ENCODE measurements at places on chromosomes 3 and 15.

- no peak for DNase-seq
Observed at GRCh38 chr3:105907777-105908176, 39.0 kb upstream of the CBLB start.

DNA sequence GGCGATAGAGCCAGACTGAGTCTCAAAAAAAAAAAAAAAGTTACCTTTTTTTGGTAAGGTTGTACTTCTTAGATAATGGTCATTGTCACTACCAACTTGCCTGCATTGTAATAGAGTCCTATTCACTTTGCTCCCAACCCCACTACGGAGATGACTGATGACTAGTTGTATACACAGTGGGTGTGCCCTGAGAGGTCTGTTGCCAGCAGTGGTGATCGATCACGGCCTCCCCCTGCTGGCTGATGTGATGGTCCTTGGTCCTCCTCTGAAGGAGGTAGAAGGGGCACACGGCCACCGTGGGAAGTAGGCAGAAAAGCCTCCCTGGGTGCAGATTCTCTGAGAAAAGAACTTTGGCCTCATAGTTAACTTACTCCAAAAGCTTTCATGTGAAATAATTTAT lies 10.7 kb downstream of the GCNT3 start:
- DNase-seq = no peak

- DNase-seq = no peak
Observed at GRCh38 chr3:132404276-132404675, 13.0 kb upstream of the DNAJC13 start.

DNA sequence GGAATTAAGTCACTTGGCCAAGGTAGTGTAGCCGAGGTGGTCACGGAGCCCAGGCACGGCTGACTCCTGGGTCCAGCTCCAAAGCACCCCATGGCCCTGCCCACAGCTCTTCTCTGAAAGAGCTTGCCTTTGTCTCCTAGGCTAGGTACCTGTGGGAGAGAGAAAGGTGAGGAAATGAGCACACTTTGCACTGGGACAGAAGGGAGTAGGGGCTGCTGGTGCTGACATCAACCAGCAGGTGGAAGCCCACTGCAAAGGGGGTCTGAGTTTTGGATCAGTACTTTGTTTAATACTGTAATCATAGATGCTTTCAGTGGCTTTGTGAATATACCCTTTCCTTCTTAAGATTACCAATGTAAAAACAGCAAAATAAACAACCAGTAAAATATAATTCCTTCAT lies 128.3 kb upstream of the EIF1B start:
- DNase-seq = no peak

DNA sequence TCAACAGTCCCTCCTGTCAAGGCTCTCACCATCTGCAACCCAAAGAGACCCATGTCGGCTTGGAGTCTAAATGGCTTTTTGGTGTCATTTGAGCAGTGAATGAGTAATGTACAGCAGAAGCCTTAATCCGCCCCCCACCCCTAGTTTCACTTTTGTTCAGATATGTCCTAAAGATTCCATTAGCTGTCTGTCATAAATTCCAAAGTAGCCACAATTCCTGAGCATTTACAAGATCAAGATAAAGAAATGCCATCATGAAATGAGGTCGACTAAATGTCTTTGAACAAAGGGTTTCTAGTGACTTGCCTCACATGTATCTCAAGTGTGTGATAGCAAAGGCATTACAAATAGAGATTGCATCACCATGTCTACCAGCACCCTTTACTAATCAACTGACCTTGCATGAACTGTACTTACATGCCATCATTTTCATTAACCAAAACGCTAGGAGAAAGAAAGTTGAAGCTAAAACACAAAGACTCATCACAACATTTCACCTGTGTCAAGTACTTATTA lies 123.8 kb upstream of the PHLDB2 start:
- no peak for DNase-seq

DNA sequence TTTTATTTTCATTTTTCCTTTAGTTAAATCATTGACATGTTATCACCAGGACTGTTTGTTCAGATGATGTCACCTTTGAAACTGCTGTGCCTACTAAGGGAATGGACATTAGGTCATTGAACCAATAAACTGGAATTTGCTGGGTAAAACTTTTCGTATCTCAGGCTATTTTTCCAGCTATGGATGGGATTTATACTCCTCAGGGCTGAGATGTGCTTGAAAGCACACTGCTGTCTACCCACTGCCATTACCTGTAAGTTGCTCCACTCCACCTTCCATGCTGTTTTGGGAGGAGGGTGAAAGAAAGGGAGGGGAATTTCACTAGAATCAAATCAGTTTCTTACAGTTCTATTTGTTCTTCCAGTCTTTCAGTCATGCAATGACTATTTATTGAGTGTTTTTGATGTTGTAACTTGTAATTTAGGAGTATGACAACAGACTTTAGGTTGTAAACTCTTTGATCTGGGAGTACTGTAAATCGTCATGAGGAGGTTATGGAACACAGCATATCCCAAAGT lies 11.3 kb downstream of the EHD4 start:
- DNase-seq = no peak

- no peak for DNase-seq
Observed at GRCh38 chr3:12181301-12181700, 22.6 kb upstream of the TIMP4 start.
